ENCODE measurements at places on chromosomes 7 and 10.

- no peak for DNase-seq
Observed at GRCh38 chr10:103431902-103432301, 20.3 kb downstream of the CALHM2 start.

- DNase-seq, result no peak
Observed at GRCh38 chr10:80829151-80829550, 291.4 kb downstream of the SH2D4B start.

DNA sequence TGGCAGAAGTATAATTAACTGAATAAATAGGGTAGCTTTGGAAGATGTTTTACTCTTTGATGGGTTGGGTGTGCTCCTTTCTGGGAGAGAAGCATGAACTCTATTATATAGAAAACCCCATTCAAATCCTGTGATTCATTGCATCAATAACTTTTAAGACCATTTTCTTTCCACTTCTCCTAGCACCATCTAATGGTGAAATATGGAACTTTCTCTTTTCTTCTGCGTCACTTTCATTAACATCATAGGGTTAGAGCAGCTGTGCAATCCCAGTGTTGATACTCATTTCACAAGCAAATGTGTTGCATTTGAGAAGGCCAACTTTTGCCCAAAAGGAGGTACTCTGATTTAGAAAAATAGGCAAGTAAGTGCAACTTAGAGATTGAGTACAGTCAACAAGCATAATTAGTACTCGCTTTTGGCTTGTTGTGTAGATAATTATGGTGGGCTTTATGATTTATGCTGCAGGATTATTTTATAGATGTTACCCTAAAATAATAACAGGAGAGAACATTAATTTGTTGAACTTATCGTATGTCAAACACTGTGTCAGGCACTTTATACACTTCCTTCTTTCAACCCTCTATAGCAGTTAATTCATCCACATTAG lies 92.9 kb downstream of the CPED1 start:
- no peak for DNase-seq

DNA sequence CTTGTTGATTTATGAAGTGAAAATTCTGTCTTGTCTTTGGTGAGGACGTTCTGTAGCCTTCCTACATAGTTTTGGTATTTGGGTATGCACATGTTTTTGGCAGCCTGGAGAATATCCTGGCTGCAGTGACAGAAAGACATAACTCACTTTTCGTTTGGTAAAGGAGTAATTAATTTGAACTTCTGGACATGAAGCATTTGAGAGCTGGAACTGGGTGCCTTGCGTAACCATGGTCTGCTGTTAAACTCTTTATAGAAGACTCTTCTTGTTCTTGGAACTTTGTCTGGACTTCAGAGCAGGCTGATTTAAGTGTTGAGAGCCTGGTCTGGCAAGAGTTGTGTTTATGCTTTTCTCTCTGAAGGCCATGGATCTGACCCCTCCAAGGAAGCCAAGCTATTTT lies 231.3 kb downstream of the LRMDA start:
- DNase-seq, result no peak

DNA sequence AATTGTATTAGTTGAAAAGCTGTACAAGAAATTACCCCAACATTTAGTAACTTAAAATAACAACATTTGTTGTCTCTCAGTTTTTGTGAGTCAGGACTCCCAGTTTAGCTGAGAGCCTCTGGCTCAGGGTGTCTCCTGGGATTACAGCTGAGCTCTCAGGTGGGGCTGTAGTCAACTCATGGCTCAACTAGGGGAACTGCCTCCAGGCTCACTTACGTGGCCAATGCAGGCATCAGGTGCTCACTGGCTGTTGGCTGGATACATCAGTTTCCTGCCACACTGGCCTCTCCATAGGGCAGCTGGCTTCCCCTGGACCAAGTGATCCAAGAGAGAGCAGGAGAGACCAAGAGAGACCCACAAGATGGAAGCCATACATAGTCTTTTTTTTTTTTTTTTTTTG lies 17.5 kb downstream of the CCNY start:
- no peak for DNase-seq

Measured in activated naive CD4-positive, alpha-beta T cell treated with Interleukin-2 at 50 U/mL for 16 hours (primary cell).